ENCODE measurements at places on chromosomes 6 and 20.

GRCh38 chr20:9415426-9415825 is 99.0 kb upstream of the LAMP5 start:
- no peak for DNase-seq

GRCh38 chr20:51468636-51469035 is 73.9 kb downstream of the NFATC2 start:
- no peak for DNase-seq

GRCh38 chr20:61354901-61355495 is 102.9 kb downstream of the CDH4 start:
- DNase-seq: no peak

DNA sequence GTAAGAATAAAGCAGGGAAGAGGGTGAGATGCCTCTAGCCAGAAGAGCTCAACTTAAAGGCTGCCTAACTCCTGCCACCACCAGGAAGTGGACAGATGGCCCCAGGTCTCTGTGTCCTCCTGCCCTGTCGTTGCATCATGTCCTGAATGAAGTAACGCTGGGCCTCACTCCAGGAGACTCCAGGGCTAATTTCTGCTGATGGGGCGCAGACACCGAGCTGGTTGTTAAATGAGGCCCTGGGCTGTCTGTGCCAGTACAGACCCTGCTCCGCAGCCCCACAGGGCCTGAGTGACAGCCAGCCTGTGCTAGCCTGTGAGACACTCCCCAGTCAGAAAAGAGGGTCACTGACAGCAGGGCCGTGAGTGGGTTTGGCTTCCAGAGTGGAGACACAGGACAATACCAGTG is 6.5 kb downstream of the IP6K3 start:
- no peak for DNase-seq

- DNase-seq: no peak
Measured at GRCh38 chr6:159012201-159012600, 12.2 kb upstream of the RSPH3 start.

- no peak for DNase-seq
Measured at GRCh38 chr20:49377326-49377725, 99.5 kb upstream of the ZNFX1 start.

DNA sequence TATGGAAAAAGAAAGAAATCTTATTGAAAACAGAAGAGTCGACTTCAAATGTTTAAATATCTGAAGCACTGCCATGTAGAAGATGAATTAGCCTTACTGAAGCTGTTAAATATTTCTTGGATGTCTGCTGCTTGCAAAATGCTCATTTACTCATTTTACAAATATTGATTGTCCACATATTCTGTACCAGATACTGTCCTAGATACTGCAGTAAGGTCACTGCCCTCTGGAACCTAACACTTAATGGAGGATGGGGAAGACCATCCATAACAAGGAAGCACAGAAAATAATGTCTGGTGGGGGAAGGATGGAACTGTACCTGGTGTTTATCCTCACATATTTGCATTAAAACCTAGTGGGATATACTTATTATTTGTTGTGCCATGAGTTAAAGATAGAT is 99.0 kb downstream of the RCAN2 start:
- no peak for DNase-seq

GRCh38 chr6:71171497-71172070 is 117.0 kb upstream of the OGFRL1 start:
- DNase-seq: no peak

DNA sequence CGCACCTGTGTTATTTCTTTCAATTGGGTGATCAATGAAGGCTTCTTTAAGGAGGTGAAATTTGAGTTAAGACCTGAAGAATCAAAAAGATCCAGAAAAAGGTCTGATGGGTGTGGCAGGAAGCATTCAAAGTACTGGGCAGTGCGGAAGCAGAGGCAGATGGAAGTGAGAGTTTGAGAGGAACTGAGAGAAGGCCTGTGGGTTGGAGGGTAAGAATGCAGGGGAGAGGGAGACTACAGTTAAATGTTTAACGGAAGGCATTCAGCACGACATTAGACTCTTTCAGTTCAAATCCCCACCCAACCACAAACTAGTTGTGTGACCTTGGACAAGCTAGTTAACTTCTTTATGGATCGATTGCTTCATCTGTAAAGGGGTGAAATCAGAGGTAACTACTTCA is 50.5 kb upstream of the GCM1 start:
- DNase-seq: peak; percentile 57

- DNase-seq: no peak
Measured at GRCh38 chr20:38084425-38084951, 50.9 kb downstream of the RPRD1B start.

DNA sequence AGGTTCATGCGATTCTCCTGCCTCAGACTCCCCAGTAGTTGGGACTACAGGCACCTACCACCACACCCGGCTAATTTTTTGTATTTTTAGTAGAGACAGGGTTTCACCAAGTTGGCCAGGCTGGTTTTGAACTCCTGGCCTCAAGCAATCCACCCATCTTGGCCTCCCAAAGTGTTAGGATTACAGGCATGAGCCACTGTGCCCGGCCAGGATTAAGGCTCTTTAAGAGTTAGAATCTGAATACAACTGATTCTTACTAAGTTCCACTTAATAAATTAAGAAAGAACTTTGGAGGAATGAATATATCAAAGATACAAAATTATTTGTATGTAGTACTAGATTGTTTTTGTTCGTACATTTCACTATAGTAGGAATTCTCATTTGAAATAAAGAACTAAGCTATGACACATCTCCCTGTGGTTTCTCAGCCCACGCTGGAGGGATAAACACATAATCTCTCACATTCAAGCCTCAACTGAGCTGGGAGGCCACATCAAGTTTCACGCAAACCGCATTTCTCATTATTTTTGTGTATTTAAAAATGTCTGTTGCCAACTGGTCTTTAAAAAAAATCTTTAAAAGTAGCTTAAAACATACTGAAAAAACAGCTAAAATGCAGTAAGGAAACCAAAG is 34.2 kb downstream of the DTNBP1 start:
- DNase-seq: peak; percentile 21

DNA sequence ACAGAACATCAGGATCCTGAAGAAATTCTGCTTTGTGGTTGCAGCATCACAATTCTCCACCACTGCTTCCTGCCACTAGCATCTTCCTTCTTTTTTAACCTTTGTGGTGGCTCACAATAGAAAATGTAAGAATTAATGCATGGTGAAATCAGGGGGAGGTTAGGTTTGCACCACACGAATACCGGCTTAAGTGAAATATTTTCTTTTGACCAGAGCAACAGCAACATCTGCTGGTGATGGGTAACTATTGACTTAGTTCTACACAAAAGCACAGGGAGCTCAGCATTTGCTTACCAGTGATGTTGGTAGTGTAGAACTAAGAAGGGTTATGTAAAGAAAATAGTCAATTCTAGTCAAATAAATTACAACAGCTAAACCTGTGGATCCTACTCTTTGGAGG is 280.5 kb downstream of the SYNE1 start:
- peak; percentile 28 for DNase-seq

- no peak for DNase-seq
Measured at GRCh38 chr6:40891686-40892085, 147.3 kb downstream of the UNC5CL start.

- DNase-seq: no peak
Measured at GRCh38 chr6:31899215-31899614, 1.7 kb upstream of the EHMT2 start.

GRCh38 chr6:104162036-104162669 is 697.6 kb downstream of the HACE1 start:
- no peak for DNase-seq

DNA sequence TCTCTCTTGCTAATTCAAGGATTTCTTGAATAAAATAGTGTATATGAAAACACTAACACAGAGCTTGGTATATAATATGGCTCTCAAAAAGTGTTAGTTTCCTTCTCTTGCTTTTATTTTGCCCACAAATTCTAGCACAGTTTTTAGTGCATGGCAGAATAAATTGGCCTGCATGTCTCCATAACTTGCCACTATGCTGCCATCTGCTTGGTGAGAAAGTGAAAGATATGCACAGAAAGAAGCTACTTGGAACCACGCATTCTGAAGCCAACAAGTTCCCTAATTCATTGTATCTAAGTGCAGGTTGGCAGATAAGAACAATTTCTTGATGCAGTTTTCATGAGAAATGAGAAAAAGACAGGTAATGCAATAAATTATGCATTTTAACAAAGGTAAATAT is 101.2 kb downstream of the EPHA7 start:
- DNase-seq: no peak

GRCh38 chr6:17519120-17519519 is 81.0 kb upstream of the FAM8A1 start:
- no peak for DNase-seq

DNA sequence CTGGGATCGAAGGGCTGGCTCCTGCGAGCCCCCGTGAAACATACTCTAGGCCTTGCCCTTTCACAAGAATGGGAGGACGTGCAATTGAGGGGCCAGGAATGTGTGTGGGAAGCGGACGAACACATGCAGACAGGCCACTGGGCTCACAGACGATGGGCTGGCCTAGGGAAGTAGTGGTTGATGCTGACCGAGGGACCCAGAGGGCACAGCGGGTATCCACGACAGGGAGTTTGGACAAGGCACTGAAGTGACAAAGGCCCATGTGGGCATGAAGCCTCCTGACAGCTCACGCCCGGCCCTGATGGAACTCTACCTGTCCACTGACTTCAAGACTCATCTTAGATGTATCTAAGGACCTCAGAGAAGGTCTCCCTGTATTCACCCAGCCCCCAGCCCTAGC is 52.2 kb downstream of the MYH7B start:
- DNase-seq: no peak

DNA sequence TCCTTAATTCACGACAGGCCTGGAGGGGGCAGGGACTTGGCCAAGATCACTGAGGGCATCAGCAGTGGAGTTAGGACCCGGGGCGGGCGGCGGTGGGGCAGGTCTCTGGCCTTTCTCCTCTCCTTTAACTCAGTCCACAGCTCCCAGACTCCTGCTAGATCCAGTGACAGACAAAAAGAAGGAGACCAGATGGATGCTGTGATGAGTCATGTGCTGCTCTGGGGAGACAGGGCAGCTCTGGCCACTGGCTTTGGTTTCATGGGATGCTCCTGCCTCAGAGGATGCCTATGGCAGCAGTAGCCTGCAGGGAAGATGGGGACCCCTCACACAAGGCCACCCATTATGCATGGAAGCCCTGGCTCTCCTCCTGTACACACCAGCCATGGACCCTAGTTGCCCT is 20.5 kb downstream of the EPB41L1 start:
- DNase-seq: no peak

Data from GM10248 (cell line).